ENCODE measurements at places on chromosomes 16 and 17.

- no peaks in the 10 kb centered on the region for H3K36me3 ChIP-seq
- no peaks in the 10 kb centered on the region for H3K27me3 ChIP-seq
- H3K27ac ChIP-seq: no peak overlapping the region
- H3K4me3 ChIP-seq: no peak overlapping the region
- no peak for DNase-seq
Measured at GRCh38 chr17:37839196-37839978, 84.8 kb upstream of the TBC1D3K start.

DNA sequence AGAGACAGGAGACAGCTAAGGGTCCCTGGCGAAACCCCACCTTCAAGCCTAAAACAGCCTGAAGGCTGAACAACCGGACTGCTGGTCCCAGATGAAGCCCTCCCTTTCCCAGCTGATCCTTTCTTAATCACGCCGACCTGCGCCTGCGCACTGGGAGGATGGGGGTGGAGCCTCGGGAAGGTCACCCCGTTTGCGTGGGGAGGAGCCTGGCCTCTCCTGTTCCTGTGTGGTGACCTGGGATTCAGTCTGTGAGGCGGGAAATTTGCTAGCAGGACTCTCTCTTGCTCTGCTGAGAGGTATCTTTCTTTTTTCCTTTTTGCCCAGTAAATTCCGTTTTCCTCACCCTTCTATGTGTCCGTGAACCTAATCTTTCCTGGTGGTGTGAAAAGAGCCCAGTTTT, 9.6 kb downstream of the FAM20A start:
- no peak overlapping the region for H3K4me3 ChIP-seq
- no peak for DNase-seq
- peaks cover 5% of the 10 kb centered on the region for H3K4me1 ChIP-seq
- H3K27ac ChIP-seq: peak overlapping the region; percentile 64
- no peaks in the 10 kb centered on the region for H3K36me3 ChIP-seq

DNA sequence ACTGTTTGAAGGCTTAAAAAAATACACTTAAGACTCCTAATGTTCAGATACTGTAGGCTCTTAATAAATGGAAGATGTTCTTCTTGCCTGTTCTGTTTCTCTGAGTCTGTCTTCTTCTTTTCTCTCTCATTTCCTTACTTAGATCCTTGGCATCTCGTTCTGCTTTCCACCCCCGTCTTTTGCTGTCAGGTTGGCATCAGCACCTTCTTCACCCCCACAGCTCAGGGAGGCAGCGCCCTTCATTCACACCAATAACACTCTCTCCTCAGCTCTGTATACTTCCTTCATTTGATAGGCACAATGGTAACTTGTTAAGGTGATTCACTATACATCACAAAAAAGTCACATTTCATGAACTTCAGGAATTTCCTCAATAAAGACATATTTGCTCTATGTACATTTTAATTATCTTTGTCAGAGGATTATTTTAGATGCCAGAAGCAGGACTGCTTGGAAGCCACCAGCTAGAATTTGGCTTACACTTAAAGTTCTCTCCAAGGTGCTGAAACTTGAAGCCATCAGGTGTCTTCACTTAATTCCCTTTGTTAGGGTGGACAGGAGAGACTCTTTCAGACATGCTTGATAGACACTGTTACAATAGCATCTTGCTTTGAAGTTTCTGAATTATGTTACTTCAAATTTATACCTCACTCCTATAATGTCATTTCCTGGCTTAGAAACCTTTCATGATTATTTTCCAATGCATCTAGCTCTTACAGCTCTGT, 670.1 kb upstream of the C16orf82 start:
- no peaks in the 10 kb centered on the region for H3K4me1 ChIP-seq

DNA sequence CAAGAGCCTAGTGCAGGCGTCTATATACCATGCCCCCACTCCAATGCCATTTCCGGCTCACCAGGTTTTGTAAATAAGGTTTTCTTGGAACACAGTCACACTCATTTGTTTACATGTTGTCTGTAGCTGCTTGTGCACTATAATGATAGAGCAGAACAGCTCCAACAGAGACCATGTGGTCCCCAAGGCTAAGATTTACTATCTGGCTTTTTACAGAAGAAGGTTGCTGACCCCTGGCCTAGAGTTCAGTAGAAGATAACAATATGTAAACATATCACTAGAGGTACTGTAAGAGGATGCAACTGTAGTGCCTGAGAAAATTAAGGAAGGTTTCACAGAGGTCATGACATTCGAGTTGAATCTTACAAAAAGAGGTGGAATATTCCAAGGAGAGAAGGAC, 66.3 kb downstream of the CACNG1 start:
- no peak for DNase-seq
- no peak overlapping the region for H3K4me3 ChIP-seq
- no peak overlapping the region for H3K27ac ChIP-seq
- no peaks in the 10 kb centered on the region for H3K27me3 ChIP-seq
- no peaks in the 10 kb centered on the region for H3K4me1 ChIP-seq

GRCh38 chr16:74743668-74744299, 30.8 kb downstream of the FA2H start:
- peak overlapping the region; percentile 52 for H3K27ac ChIP-seq
- no peak overlapping the region for H3K4me3 ChIP-seq
- DNase-seq: peak; percentile 35
- H3K27me3 ChIP-seq: no peaks in the 10 kb centered on the region
